ENCODE measurements at places on chromosomes 3 and 15.

- DNase-seq = no peak
Observed at GRCh38 chr15:46260937-46261336, 626.1 kb downstream of the SQOR start.

DNA sequence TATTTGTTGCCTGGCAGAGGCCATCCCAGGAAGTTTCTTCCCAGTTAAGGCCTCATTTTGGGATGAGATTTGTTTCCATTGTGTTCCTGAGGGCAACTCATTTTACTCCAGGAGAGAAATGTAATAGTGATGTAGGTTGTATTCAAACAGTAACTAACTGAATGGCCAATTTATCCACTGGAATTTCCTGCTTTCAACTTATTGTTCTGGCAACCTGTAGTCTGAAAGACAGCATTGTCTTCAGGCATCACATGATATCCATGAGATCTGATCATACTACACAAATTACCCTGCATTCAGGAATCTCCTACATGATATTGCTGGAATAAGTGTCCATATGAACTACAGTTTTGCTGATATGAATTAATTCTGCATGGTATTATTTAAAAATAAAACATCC, 79.5 kb upstream of the FGF7 start:
- DNase-seq = no peak

DNA sequence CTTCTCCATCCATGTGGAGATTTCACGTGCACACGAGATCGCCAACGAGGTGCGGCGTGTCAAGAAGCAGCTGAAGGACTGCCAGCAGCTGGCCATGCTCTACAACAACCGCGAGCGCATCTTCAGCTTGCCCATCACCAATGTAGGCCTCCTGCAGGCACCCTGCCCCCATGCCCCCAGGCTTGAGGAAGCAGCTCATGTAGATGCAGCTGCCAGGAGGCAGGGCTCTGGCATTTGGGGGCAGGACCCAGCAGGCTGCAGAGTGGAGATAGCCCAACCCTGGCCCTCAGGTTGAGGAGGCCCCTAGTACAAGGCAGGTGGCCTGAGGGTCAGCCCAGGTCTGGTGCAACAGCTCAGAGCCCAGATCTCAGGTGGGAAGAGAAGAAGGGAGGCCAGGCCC, 36.4 kb downstream of the DNAH1 start:
- no peak for DNase-seq

DNA sequence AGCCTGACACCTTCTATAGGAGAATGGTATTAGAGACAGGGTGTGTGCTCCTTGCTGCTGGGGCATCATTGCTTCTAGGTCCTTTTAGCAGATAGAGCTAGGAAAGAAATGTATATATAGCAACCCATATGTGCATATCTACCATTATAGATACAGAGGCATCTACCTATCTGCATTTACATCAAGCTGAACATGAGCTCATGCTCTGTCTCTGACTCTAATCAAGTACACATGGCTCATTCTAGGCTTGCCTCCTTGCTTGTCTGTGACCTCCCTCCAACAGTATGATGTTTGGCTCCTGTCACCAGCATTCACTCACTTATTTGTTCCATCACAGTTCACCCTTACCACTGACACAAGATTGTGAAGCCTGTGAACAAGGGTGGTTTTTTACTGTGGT, 133.4 kb downstream of the EEFSEC start:
- DNase-seq = no peak

- DNase-seq = no peak
Observed at GRCh38 chr15:88711806-88712205, 73.0 kb downstream of the ISG20 start.

GRCh38 chr3:115293321-115293720, 146.2 kb upstream of the ZBTB20 start:
- DNase-seq = no peak

- DNase-seq = no peak
Observed at GRCh38 chr3:128412180-128413002, 54.3 kb downstream of the DNAJB8 start.

DNA sequence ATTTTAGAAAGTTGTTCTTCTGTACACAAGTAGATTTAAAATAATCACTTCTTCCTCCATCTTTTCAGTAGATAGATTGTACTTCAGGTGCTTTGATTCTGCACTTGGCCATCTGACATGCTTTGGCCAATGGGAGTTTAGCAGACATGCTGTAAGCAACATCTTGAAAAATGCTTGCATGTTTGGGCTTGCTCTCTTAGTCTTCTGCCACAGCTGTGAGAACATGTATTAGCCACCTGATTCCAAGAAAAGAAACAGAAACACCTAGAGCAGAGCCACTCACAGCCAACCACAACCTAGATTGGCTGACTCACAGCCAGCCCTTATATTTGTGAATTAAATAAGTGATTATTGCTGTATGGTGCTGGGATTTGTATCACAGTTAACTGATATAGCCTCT, 70.2 kb upstream of the GADL1 start:
- DNase-seq = no peak

DNA sequence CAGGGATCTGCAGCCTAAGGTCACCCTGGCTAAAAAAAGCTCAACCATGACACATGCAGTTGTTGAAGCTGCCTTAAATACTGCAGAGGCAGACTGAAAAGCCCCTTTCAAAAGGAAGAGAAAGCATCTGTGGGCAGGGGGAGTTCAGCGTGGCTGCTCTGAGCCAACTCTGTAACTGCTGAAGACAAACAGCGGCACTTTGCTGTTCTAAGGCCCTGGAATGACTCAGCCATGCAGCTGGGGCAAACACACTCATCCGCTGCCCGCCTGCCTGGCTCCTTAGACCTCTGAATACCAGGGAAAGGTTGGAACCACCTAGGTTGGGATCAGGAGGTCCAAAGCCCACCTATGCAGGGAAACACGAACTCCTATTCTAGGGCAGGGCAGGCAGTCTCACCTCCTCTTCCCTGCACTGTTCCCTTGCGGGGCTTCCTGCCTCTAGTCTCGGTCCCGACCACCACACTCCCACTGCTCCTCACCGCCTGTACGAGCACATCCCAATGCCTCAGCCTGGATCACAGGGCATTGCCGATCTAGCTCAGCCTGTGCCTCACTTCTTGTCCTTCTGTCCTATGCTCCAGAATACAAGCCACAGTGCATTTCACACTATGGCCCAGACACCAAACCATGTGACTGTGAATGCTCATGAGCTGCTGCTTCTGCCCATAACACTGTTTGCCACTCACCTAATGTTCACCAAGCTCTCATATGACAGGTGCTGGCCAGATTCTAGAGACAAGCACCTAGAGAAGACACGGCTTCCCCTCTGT, 6.6 kb upstream of the MUSTN1 start:
- no peak for DNase-seq

- DNase-seq = no peak
Observed at GRCh38 chr3:54818942-54819341, 108.9 kb downstream of the LRTM1 start.

GRCh38 chr3:164113371-164114332, 964.6 kb downstream of the SI start:
- DNase-seq = no peak

DNA sequence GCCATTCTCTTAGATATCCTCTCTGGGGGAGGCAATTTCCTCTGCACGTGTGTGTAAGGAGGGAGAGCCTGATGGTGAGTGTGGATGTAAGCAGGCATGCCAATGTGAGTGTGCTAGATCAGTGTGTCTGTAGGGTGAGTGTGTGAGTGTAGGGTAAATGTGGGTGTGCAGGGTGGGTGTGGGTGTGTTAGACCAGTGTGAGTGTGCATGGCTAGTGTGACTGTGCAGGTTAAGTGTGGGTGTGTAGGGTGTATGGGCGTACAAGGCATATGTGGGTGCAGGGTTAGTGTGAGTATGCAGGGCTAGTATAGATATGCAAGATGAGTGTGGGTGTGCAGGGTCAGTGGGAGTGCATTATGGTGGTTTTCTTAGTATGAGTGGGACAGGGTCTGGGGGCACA, 48.4 kb downstream of the ATP2B2 start:
- DNase-seq = no peak

- DNase-seq = no peak
Observed at GRCh38 chr3:42742259-42742658, 30.8 kb downstream of the CCDC13 start.

GRCh38 chr15:42832576-42832975, 88.0 kb downstream of the TTBK2 start:
- no peak for DNase-seq

DNA sequence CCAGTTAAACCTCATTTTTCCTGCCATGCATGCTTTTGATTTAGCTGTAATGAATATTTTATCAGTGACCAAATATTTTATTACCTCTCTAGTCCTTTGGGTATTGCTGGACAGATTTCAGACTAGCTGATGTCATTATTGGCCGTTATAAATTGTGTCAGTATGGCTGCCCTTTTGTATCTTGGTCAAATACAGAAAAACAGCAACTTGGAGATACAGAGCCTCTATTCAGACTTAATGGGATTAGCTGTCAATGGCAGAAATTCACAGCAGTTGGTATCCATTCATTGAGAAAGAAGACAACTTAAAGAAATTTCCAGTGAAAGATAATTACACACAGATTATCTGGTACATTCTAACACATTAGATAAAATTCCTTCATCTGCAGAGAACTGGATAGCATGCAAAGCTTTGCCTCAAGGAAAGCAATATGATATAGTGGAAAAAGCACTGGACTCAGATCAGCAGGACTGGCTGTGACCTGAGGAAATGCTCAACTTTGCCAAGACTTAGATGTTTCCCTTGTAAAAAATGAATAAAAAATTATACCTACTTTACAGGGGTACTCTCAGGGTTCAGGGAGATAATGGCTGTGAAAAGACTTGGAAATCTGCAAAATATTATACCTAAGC, 20.8 kb downstream of the COL6A6 start:
- DNase-seq = no peak

DNA sequence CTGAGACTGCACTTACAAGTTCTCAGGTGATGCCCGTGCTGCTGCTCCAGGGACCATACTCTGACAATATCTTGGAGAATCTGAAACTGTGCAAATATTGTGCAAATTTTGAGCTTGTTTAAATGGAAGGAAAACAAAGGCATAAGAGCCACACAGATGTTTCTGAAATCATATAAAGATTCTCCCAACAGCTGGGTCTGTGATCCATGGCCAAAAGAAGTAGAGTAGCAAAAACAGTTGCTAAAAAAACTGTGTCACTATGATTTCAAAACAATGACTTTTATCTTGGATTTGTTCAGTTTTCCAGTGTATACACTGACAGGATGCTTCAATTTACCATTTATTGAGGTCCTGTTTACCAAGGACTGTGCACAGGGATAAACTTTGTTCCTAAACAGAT, 25.3 kb downstream of the NPTN start:
- no peak for DNase-seq

GRCh38 chr15:45473068-45473467, 49.5 kb downstream of the SLC30A4 start:
- no peak for DNase-seq

DNA sequence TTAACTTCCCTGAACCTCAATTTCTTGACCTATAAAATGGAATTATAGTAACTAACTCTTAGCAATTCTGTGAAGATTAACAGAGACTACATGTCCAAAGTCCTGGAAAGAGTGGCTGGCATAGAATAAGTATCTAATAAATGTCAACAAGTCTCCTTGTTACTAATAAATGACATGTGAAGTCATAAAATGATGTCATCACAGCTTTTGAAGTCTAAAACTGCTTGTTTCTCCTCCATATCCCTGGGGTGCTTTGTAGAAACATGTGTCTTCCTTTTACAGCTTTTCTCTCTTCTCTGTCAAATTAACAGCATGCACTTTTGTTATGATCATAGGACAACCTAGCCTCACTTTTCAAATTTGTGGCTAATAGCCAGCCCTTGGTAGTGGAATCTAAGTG, 510.2 kb downstream of the NTRK3 start:
- DNase-seq = no peak

DNA sequence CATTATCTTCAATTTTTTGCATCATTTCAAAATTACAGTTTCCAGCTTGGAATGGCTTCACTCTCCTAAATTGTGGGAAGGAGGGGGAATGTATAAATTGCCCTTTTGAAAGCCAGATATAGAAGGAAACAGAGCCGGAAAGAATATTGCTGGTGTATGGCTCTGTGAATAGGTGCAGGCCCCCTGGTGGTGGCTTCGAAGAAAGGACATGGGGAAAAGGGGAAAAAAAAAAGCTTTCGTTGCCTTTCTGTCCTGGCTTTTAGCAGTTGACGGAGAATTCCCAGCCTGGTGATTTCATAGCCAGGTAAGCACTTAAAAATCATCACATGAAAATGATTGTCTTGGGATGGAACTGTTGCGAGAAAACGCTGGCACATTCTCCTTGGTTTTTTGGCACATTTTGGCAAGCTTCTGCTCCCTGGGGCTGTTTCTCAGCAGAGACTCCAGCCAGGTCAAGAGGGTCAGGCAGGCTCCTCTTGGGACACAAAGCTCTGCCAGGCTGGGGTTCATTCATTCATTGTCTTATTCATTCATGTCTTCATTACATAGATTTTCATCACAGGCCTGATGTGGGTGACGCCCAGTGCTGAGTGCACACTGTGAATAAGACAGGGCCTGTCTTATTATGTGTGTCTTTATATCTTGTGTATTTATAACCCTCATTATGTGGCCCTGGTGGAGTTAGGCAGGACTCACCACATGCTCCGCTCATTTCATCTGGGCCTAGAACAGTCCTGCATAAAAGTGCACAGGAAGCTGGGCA, 300.0 kb upstream of the TPM1 start:
- peak; percentile 23 for DNase-seq

DNA sequence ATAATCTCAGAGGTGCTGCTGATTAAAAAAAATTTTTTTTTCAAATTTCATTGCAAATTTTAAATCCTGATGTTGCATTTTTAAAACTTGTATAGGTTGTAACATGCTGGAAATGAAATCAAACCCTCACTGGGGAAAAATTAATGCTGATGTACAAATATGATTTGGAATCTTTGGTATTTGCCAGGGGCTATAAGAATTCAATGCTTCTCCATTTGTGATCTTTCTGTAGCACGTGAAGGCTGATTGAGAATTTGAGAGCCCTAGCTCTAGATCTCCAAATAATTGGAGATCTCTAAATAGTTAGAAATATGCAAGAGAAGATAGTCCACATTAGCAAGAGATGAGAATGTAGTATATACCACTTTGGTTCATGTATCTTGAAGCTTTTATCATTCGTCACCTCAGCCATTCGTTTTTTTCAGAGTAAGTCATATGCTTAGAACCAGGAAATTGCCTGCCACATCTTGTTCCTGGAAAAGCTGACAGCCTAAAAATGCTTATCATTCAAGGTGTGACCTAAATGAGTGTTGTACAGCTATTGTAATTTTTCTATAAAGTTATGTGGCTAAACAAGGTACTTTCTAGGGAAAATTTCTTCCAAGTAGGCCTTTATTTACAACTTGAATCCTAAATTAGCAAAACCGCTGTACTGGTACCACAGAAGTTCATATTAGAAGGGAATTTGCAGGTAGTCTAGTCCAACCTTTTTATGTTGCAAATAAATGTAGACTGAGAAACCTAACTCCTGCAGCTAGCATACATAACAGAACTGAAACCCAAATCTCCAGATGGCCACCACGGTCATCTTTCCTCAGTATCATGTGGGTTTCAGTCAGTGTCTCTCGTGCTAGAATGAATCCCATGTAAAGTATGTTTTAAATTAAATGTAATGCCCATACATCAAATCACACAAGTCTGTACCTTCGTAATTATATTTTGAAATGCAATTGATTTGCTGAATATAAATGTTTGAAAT, 48.5 kb downstream of the FNDC3B start:
- DNase-seq = no peak

- DNase-seq = no peak
Observed at GRCh38 chr3:59072681-59073080, 22.9 kb upstream of the CFAP20DC start.

- no peak for DNase-seq
Observed at GRCh38 chr3:172376881-172377280, 71.4 kb downstream of the GHSR start.

- DNase-seq = no peak
Observed at GRCh38 chr3:81778678-81779182, 17.3 kb upstream of the GBE1 start.

- no peak for DNase-seq
Observed at GRCh38 chr15:38454696-38455090, 766 bp downstream of the FAM98B start.
